Activated naive CD4-positive, alpha-beta T cell treated with anti-CD3 and anti-CD28 coated beads, Interleukin-2, amount 50 U/mL, for 72 hours (primary cell): ENCODE measurements at places on chromosomes 2 and 18. TPM values are rescaled to one million over a fixed set of nuclear protein-coding genes. Genes with fewer than 3 reads are reported as not detected.

DNA sequence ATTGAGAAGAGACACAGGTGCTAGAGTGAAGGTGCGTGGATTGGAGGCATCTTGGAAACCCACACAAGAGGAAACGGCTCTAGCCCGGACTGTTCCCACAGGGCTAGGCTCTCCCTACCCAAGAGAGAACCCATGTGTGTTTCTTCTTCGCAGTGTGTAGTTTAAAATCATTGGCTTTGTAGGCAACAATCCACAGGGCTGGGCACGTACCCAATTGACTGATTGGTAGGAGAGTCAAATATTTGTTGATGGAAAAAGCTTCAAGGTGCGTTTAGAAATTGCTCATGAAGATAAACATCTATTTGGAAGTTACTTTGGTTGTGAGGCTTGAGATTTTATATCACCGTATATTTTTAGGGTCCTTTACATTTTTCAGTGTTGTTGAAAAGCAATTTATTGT, 13.2 kb upstream of the YWHAQ start:
- DNase-seq: no peak

- DNase-seq: no peak
Measured at GRCh38 chr2:16416651-16417050, 249.0 kb downstream of the CYRIA start.

- DNase-seq: no peak
Measured at GRCh38 chr2:209425471-209426071, 1.7 kb downstream of the MAP2 start.

GRCh38 chr2:241491549-241492173, 16.7 kb downstream of the STK25 start:
- no peak for DNase-seq

DNA sequence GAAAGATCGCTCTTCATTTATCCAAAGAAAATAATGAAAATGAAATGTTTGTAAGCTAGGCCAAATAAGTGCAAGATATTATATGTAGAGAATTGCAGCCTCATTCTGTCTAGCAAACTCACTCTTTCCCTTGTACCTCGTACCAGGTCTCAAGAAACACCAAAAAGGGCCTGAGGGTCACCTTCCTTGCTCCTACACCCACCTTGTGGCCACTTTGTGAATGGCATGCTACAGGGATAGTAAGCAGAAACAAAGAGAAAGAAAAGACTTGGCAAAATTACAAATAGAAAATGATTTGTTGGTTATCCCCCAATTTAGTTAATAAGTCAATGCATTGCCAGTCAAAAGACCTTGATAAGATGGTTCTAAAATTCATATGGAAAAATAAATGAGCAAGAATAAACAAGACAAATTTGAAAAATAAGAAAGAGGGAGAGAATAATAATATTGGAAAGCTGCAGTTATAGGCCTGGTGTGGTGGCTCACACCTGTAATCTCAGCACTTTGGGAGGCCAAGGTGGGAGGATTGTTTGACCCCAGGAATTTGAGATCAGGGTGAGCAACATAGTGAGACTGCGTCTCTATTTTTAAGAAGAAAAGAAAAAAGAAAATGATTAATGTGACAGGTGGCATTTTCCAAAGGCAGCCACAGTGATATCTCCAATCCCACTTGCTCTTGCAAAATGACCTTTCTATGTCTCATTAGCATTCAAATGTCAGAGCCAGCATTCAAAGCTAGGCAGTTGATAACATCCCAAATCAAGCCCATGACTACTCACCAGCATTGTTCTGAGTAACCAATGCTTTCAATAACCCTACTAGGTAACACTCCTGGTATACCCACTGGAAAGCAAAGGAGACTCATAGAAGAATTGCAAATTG, 38.8 kb upstream of the BMP10 start:
- peak; percentile 79 for DNase-seq

GRCh38 chr2:65021709-65022108, 32.5 kb downstream of the SLC1A4 start:
- no peak for DNase-seq

- DNase-seq: no peak
Measured at GRCh38 chr2:46444732-46445131, 34.6 kb upstream of the TMEM247 start.

- DNase-seq: no peak
Measured at GRCh38 chr2:197740200-197740599, 35.0 kb downstream of the MARS2 start.

DNA sequence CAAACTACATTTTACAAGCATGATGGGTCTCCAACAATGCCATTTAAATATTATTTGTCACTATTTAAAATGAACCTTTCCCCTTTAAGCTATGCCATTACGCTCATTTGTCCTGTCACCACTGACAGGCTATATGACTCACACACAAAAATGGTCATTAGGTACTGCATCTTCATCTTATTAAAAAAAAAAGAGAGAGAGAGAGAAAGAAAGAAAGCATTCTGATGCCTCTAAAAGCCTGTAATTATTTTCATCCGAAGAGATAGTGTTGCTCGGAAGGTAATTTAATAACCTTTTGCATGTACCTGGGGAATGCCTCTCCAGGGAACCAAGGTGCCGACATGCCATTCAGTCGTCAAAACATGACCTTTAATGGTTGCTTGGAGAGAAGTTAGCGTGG, 226.7 kb downstream of the ARHGAP15 start:
- no peak for DNase-seq

- no peak for DNase-seq
Measured at GRCh38 chr2:179237209-179237946, 27.3 kb downstream of the SESTD1 start.

DNA sequence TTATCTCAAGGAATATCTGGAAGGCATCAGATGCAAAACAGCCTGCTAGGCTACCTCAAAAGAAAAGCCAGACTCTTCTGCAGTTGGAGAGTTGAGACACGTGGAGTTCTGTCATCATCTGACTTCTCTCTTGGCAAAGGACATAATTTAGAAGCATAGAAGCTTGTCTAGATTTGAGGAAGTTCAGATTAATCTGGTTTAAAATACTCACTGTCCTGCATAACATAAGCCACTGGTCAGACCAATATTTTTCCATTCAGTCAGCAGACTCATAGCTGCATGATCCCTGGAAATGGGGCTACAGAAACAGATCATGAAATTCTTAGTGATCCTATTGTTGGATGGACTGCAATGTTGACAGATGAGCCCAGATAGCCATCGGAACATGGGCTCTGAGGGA, 349.0 kb downstream of the TXNL1 start:
- DNase-seq: no peak

The COLEC12 gene
- total RNA-seq: not detected

The ACP1 gene
- total RNA-seq: 129 TPM

The IL1RL1 gene
- 0.74 TPM for total RNA-seq

The MOGAT1 gene
- not detected for total RNA-seq
